PC-9 (cell line): ENCODE measurements at places on chromosomes 1 and 21. TPM values are rescaled to one million over a fixed set of nuclear protein-coding genes. Genes with fewer than 3 reads are reported as not detected.

GRCh38 chr1:69587391-69587790 lies 19.7 kb downstream of the LRRC7 start:
- no peak overlapping the region for H3K4me3 ChIP-seq
- no peaks in the 10 kb centered on the region for H3K4me1 ChIP-seq
- DNase-seq: no peak
- H3K27me3 ChIP-seq: no peaks in the 10 kb centered on the region

- no peak overlapping the region for H3K4me3 ChIP-seq
- H3K27ac ChIP-seq: no peak overlapping the region
- no peaks in the 10 kb centered on the region for H3K4me1 ChIP-seq
- peaks cover 58% of the 10 kb centered on the region for H3K27me3 ChIP-seq
Observed at GRCh38 chr1:157237981-157238380, 99.8 kb upstream of the ETV3 start.

DNA sequence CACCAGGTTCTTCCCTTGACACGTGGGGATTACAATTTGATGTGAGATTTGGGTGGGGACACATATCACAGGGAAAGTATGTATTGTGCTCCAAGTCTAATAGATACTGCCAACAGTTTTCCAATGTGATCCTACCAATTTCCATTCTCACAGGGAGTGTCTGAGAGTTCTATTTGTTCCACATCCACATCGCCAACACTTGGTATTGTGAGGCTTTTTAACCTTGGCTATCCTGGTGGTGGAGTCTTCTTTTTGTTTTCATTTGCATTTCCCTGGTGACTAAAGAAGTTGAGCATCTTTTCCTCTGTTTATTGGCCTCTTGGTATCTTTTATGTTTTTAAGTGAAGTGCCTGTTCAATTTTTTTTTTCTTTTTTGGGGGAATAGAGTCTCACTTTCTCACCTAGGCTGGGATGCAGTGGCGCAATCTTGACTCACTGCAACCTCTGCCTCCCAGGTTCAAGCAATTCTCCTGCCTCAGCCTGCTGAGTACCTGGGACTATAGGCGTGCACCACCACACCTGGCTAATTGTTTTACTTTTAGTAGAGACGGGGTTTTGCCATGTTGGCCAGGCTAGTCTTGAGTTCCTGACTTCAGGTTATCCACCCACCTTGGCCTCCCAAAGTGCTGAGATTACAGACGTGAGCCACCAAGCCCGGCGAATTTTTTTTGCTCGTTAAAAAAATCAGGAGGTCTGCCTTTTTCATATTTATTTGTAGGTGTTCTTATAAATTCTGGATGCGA lies 15.9 kb upstream of the PADI1 start:
- H3K36me3 ChIP-seq: no peaks in the 10 kb centered on the region
- DNase-seq: no peak
- H3K4me1 ChIP-seq: peaks cover 26% of the 10 kb centered on the region
- peak overlapping the region; percentile 86 for H3K27ac ChIP-seq

DNA sequence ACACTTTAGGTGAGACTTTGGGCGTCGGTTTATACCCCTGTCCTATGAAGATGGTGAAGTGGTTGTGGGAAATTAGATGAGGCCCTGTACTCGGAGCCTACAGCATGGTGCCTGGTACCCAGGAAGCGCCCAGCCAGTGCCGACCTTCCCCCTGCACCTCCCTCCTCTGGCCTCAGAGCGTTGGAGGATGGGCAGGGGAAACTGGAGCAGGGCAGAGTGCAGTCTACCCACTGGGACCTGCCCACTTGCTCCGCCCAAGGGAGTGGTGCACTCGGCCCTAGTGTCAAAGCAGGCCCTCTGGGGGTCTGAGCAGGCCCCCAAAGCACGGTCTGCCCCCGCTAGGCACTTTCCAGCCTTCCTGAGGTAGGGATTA lies 13.0 kb upstream of the TTC22 start:
- no peak overlapping the region for H3K27ac ChIP-seq
- DNase-seq: no peak
- H3K4me1 ChIP-seq: peaks cover 8% of the 10 kb centered on the region
- no peak overlapping the region for H3K4me3 ChIP-seq

DNA sequence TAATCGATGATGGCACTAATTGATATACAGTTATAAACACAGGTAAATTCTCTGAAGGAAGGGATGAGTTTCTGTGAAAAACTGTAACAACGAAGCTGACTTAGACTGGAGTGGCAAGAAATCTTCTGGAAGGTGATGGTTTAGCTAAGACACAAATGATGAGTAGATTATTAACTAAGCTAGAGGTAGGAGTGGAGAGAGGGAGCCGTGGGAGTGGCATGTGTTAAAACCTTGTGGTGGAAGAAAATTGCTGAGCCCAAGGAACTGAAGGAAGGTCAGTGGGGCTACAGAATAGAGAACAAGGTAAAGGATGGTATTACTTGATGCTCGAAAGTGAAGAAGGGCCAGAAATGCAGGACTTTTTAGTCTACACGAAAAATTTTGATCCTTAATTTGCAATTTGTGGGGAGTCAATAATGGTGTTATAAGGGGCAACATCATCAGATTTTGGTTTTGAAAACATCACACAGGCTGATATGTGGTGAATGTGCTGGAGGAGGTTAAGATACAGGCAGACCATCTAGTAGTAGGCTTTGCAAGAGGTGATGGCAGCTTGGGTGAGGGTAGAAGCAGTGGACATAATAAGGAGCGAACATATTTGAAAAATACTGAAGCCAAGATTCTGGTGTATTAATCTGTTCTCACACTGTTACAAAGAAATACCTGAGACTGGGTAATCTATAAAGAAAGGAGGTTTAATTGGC lies 93.8 kb downstream of the S1PR1 start:
- no peak overlapping the region for H3K27ac ChIP-seq
- DNase-seq: no peak
- peaks cover 9% of the 10 kb centered on the region for H3K27me3 ChIP-seq
- H3K4me3 ChIP-seq: no peak overlapping the region

GRCh38 chr1:208866386-208866955 lies 622.3 kb upstream of the PLXNA2 start:
- no peak for DNase-seq
- no peak overlapping the region for H3K27ac ChIP-seq
- no peaks in the 10 kb centered on the region for H3K36me3 ChIP-seq
- peaks cover 8% of the 10 kb centered on the region for H3K27me3 ChIP-seq
- no peak overlapping the region for H3K4me3 ChIP-seq
- no peaks in the 10 kb centered on the region for H3K4me1 ChIP-seq

DNA sequence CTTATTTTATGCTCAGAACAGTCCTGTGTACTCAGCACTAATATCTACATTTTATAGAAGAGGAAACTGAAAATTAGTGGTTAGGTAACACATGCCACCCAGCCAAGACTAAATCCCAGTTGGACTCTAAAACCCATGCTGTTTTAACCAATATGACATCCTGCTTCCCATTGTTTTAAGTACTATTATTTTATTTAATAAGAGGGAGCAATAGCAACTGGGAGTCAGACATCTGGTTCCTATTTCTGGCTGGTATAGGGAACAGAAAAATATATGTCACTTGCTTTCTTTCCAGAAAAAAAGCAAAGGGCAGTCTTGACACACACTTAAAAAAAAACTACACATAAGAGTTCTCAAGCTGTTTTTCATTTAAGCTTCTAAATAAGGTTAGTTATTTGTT lies 11.9 kb downstream of the KLHL12 start:
- H3K27me3 ChIP-seq: no peaks in the 10 kb centered on the region
- no peak overlapping the region for H3K4me3 ChIP-seq
- no peak overlapping the region for H3K27ac ChIP-seq
- peaks cover 18% of the 10 kb centered on the region for H3K36me3 ChIP-seq

DNA sequence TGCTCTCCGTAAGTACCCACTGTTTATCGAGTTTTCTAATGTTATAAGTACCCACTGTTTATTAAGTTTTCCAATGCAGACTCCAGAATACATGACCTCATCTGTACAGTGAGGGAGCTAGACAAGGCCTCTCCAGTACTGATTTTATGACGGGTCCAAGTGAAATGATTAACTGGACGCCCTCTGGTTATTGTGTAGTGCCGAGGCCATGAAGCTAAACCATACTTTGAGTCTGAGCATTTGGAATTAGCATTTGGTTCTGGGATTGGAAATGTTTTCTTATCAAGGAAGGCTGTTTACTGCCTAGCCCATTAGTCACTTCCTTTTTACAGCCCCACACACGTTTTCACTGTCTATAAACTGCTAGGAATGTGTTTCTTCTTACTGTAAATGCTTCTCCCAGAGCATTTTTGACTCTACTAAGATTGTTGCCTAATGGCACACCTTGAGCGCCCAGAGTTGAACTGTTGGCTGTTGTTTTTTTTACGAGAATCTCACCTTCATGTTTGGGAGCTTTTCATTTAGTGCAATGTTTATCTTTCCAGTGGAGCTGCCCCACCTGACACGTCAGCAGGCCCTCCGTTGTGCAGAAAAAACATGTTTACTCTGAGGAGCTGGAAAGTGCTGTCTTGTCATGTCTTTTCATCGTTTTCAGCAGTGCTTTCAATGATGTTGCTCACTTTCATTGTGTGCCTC lies 26.9 kb downstream of the SPATA46 start:
- peak overlapping the region; percentile 79 for H3K27ac ChIP-seq
- peaks cover 18% of the 10 kb centered on the region for H3K36me3 ChIP-seq
- peaks cover 48% of the 10 kb centered on the region for H3K4me1 ChIP-seq
- no peaks in the 10 kb centered on the region for H3K27me3 ChIP-seq

DNA sequence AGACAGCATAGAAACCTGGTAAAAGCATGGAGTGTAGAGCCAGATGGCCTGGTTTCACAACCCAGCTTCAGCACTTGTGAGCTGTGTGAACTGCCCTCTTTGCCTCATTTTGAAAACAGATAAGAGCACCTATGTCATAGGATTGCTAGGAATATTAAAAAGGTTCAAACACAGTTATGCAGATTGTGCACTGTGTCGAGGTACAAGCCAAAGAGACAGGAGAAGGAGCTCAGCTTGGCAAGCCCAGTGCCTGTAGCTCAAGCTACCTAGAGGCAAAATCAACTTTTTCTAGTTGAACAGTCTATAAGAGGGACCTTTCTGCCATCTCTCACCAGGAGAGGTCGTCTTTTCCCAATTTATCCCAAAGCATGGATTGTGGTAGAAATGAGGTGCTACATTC lies 5.0 kb downstream of the CHODL start:
- no peaks in the 10 kb centered on the region for H3K4me1 ChIP-seq
- DNase-seq: no peak
- no peaks in the 10 kb centered on the region for H3K27me3 ChIP-seq
- H3K27ac ChIP-seq: no peak overlapping the region
- H3K36me3 ChIP-seq: no peaks in the 10 kb centered on the region
- H3K4me3 ChIP-seq: no peak overlapping the region

- H3K27me3 ChIP-seq: no peaks in the 10 kb centered on the region
- DNase-seq: no peak
- H3K4me3 ChIP-seq: no peak overlapping the region
- 0 out of 2 replicates have a peak, but pooled peaks cover 6% of the 10 kb centered on the region for H3K4me1 ChIP-seq
Observed at GRCh38 chr1:16617778-16618580, 4.6 kb upstream of the NBPF1 start.

GRCh38 chr1:151968791-151969399 lies 24.8 kb downstream of the S100A10 start:
- no peaks in the 10 kb centered on the region for H3K27me3 ChIP-seq
- no peaks in the 10 kb centered on the region for H3K36me3 ChIP-seq
- no peak overlapping the region for H3K4me3 ChIP-seq
- H3K27ac ChIP-seq: 0 out of 2 replicates have a peak overlapping the region, but pooled peaks have one; percentile 7
- DNase-seq: no peak
- peaks cover 69% of the 10 kb centered on the region for H3K4me1 ChIP-seq

GRCh38 chr1:116495535-116495934 lies 75.3 kb downstream of the CD58 start:
- H3K4me3 ChIP-seq: no peak overlapping the region
- no peak overlapping the region for H3K27ac ChIP-seq
- no peaks in the 10 kb centered on the region for H3K36me3 ChIP-seq
- H3K27me3 ChIP-seq: no peaks in the 10 kb centered on the region

DNA sequence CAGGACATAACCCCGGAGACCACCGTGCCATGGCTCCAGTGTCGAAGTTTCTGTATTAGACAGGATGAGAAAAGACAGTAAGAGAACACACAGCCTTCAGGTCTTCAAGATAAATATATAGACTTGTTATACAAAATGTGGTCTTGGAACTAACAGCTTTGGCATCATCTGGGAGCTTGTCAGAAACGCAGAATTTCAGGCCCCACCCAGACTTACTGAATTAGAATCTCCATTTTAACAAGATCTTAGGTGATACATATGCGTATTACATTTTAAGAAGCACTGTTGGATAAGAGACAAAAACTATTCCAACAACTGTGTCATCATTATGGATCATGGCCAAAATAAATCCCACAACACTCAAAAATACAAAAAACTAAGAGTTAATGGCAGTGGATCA lies 239.3 kb downstream of the ASTN1 start:
- H3K27ac ChIP-seq: no peak overlapping the region
- H3K4me3 ChIP-seq: no peak overlapping the region
- H3K4me1 ChIP-seq: no peaks in the 10 kb centered on the region
- DNase-seq: no peak
- H3K27me3 ChIP-seq: peaks cover 23% of the 10 kb centered on the region

DNA sequence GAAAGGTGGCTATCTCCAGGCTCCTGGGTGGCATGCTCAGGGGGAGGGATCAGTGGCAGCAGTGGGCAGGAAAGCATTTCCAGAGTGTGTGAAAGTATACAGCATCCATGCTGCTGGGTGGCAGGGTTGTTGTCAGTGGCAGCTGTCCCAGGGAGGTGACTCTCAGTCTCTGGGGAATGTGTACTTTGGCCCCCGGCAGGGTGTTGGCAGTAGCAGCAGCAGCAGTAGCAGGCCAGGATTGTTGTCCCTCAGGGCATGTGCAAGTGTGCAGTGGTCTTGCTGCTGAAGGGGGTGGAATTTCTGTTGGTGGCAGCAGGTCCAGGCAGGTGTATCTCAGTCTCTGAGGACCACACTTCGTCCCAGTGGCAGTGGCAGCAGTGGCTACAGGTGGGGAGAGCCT lies 71.7 kb upstream of the GUCA2B start:
- no peak for DNase-seq
- H3K36me3 ChIP-seq: no peaks in the 10 kb centered on the region
- no peaks in the 10 kb centered on the region for H3K4me1 ChIP-seq
- no peak overlapping the region for H3K4me3 ChIP-seq
- H3K27ac ChIP-seq: no peak overlapping the region
- H3K27me3 ChIP-seq: no peaks in the 10 kb centered on the region

- H3K27ac ChIP-seq: no peak overlapping the region
- H3K36me3 ChIP-seq: no peaks in the 10 kb centered on the region
- H3K4me3 ChIP-seq: no peak overlapping the region
- H3K4me1 ChIP-seq: no peaks in the 10 kb centered on the region
- DNase-seq: no peak
Observed at GRCh38 chr21:32256873-32257620, 21.8 kb downstream of the MIS18A start.

DNA sequence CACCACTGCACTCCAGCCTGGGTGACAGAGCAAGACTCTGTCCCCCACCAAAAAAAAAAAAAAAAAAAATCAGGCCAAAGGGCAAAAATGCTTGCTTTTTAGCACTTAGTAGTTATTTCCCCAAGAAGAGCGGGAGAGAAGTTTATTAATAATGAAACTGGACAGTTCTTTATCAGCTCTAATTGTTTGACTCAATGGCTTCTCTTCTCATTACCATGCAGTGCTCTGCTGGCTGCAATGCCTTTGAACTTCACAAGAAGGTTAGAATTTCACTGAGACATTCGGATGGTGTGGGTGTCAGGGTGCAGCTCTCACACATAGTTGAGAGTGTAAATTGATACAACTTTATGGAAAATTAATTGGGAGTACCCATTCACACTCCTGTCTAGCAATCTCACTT lies 63.7 kb downstream of the EDARADD start:
- H3K36me3 ChIP-seq: no peaks in the 10 kb centered on the region
- H3K27me3 ChIP-seq: no peaks in the 10 kb centered on the region
- no peak for DNase-seq
- peaks cover 7% of the 10 kb centered on the region; the same call in 1 of the 2 replicates for H3K4me1 ChIP-seq

IL12RB2 gene
- total RNA-seq: not detected in 2 replicates

FAM72A gene
- total RNA-seq: 13.2 and 20.0 TPM in 2 replicates

SHE gene
- not detected in 2 replicates for total RNA-seq

RNF223 gene
- 3.2 and 3.6 TPM in 2 replicates for total RNA-seq
